ENCODE measurements at places on chromosomes 2 and 18.

- no peak for DNase-seq
These were observed at the start of gene SP9 for GRCh38 chr2:174334781-174335251. Gene SP9 (plus strand): TSS chr2:174334954. CDS start chr2:174335093, 139 bp downstream.

DNA sequence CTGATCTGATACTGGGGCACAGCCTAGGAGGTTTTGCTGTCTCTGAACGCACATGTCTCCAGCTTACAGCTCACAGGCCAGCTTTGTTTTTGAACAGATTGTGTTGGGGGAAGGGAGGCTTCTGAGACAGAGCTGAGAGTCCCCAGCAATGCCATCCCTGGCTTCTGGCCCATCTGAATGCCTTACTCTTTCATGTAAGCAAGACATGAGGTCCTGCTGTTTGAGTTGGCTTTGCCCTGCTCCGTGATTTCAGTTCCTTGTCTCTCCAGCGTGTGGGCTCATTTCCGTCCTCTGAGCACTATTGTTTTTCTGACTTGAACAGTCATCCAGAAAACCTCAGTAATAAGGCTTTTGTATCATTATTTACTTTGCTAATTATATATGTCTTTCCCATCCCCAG, 194.9 kb upstream of the TNP1 start:
- DNase-seq: peak; percentile 70

DNA sequence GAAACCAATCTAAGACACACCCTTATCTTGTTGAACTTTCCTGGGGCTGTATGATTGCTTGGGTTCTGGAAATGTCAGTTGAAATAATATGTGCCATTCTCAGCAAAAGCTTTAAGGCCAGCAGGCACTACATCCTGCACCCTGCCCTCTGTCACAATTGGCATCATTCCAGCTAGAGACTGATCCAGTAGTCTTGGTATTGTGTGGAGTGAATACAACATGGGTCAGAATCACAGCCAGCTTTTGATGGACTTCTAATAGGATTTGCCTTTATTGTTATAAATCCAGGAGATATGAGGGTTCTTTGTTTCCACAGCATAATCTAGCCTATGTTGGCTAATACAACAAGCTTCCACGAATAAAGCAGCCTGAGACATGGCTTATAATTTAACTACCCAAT, 617.0 kb upstream of the CDH2 start:
- no peak for DNase-seq

- no peak for DNase-seq
These were observed 21.9 kb upstream of the DNAJC10 start for GRCh38 chr2:182694189-182694588.

DNA sequence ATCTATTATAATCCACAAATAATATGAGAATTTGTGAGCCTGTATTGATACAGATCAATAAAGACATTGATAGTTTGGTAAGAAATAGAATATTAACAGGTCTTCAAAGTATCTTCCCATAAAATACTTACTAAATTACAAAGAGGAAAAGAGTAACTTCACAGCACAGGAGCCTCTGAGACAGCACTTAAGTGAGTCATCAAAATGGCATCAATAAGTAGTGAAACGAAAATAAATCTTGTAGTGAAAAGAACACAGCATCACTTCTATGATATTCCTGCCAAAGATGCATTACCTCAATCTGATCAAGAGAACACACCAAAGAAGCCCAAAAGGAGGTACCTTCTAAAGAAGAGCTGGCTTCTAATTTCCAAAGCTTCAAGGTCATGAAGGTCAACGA, 116.4 kb downstream of the CBLN2 start:
- no peak for DNase-seq

- DNase-seq: no peak
These were observed 142.9 kb upstream of the ZSWIM2 start for GRCh38 chr2:186991766-186992417.

DNA sequence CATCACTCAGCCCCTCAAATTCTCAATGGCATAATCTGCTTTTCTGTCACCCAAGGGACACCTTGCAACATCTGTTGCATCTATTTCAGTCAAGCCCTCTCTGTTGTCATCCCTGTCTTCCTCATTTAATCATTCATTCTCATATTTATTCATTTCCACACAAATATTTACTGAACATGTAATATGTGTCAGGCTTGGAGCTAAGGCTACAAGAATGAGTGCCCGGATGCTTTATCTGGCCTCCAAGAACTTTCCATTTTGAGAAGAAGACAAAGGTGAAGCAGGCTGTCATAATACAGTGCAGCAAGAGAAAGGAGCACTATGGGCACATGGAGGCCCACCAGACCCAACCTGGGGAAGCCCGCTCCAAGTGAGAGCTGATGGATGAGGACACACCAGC, 15.6 kb downstream of the IL18RAP start:
- no peak for DNase-seq

DNA sequence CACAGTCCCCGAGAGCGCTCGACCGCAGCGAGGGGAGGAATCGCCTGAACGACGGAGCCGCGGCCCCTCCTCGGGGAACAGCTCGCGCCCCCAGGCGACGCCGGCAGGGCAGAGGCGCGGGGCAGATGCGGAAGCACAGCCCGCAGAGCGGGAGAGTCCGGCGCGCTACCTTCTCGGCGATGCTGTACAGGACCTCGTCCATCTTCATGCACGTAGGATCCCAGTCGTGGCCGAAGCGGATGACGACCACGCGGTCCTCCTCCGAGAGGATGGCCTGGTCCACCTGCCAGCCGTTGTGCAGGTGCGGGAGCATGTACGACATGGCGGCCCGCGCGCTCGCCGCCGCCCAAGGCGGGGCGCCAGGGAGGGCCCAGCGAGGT, 302 bp downstream of the TXNL4A start:
- no peak for DNase-seq

DNA sequence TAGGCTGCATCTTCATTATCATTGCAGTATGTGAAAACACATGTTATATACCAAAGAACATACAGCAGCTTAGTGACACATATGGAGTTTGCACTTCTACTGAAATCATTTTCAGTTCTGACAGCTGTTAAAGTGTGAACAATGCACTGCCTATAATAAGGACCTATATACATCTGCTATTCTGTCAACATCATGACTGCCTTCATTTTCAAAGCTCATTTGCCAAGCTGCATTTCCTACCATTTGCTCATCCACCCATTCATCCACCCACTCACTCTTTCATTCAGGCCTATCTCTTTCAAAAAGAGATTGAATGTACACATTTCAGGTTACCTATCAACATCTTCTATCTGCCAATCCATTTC, 81.7 kb upstream of the STK17B start:
- no peak for DNase-seq

- DNase-seq: no peak
These were observed 45.8 kb downstream of the LDLRAD4 start for GRCh38 chr18:13264091-13265007.

DNA sequence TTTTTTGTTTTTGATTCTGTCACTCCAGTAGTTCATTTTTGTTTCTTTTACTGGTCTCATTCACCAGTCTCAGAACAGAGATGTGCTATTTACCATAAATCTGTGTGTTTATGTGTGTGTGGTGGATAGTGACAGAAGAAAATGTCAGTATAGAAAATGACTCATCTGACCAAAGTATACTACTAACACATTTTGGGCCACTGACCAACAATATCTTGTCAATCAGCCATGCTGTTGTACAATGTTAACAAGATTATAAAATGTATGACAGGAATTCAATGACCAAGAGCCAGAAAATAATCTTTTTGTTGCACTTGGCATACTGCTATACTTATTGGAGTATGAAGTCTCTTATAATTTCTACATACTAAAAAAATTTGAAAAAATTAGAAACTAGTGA, 1081.4 kb upstream of the NRXN1 start:
- DNase-seq: no peak

GRCh38 chr2:3114406-3115185, 263.0 kb downstream of the EIPR1 start:
- DNase-seq: no peak

- DNase-seq: no peak
These were observed 90.5 kb upstream of the CCDC150 start for GRCh38 chr2:196549052-196549451.

GRCh38 chr18:76985156-76985950, 147.2 kb downstream of the MBP start:
- DNase-seq: peak; percentile 55

DNA sequence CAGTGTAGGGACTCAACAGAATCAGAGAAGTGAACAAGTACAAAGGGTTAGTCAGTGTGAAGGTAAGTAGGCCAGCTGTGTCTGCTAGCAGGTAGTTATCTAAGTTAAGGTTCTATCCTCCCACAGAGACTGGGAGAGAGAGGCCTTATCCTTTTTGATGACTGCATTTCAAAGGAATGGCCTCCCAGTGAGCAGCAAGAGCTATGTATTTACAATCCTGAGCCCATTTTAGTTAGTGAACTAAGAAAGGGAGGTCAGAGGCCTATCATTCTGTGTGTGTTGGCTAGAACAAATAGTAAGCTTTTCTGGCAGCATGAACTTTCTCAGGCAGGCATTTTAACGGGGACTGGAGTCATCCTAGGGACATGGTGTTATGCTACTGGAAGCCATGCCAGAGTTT, 182.9 kb downstream of the VWC2L start:
- DNase-seq: no peak

- no peak for DNase-seq
These were observed 79.1 kb downstream of the PLCL1 start for GRCh38 chr2:197883354-197884032.

DNA sequence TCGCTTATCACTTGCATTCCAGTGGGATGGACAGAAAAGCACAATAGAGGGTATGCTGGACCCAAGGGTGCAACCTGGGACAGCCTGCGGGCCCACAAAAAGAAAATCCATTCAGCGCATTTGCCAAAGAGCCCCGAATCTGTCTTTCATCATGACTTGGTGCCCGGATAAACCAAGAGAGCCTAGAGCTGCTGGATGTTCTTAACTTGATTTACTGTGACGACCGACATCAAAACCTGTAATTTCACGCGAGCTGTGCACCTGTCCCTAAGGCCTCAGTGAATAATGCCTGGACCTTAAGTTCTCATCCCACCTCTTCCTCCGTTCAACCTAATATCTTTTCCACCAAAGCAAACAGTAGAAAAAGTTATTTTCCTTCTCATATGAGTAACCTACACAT, 115.5 kb upstream of the ACKR3 start:
- DNase-seq: no peak

GRCh38 chr18:13235981-13236380, 17.4 kb downstream of the LDLRAD4 start:
- DNase-seq: no peak

DNA sequence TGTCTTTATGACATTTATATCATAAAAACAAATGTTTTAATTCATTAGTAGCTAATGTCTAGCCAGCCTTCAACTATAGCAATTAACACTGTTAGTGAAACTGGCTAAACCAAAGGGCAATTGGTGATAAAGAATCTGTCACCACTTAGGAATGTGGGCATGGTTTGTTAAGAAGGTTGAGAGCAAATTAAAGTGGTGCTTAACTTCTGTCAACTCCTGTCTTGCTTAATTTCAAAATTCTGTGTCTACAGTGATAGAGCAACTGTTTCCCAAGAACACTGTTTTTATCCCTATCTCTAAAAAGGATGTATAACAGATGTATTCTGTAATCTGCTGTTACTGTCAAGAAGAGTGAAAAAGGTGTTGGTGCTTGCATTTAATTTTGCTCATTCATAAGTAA, 36.5 kb downstream of the CFAP36 start:
- no peak for DNase-seq

- no peak for DNase-seq
These were observed 144.8 kb upstream of the MAP3K20 start for GRCh38 chr2:172930871-172931255.

DNA sequence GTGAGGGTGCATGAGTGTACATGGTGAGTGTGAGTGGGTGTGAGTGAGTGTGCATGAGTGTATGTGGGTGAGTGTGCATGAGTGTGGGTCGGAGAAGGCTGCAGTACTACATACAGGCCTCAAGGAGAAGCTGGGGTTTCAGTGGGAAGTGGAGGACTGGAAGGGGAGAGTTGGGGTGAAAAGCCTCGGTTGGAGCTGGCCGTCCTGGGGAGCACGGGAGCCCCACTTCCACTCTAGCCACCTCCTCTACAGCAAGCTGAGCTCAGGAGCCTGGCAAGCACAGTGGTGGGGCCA, 68.7 kb upstream of the HPCAL1 start:
- no peak for DNase-seq

GRCh38 chr2:25473131-25473530, 131.4 kb upstream of the DNMT3A start:
- no peak for DNase-seq

DNA sequence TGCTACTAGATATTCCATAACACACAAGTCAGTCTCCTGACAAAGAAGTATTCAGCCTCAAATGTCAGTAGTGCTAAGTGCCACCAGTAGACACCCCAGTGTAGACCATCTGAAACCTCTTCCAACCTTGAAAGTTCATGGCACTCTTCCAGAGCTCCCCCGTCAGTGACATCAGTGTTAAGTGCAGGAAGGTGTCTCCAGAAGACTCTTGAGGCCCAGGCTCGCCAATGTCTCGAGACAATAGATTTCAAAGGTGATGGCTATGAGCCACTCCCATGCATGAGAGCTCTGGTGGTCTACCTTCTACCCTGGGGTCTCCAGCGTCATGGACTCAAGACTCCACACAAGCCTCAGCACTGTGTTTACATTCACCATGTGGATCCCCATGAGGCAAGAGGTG, 183.8 kb downstream of the SMAD2 start:
- no peak for DNase-seq

DNA sequence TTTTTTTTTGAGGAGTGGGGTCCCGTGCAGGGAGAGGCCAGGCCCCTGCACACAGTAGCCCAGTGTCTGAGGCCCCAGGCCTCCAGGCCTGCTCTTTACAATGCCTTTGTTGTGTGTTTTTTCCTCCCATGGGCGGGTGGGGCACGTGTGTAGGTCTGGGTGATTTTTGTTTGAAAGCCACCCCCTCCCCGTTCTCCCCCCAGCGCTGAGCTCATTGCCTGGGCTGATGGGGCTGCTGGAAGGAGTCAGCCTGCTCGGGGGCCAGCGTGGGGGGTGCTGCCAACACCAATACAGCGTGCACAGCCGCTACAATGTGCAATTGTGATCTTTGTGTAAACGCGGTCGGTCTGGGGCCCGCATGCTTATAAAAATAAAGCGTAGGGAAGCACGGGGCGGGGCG, 142.7 kb downstream of the DYSF start:
- no peak for DNase-seq

- no peak for DNase-seq
These were observed 32.3 kb downstream of the LYPD6B start for GRCh38 chr2:149070681-149071320.

GRCh38 chr2:100233061-100233460, 89.2 kb downstream of the LONRF2 start:
- DNase-seq: no peak

- no peak for DNase-seq
These were observed 47.5 kb upstream of the MAP3K20 start for GRCh38 chr2:173028141-173028540.

DNA sequence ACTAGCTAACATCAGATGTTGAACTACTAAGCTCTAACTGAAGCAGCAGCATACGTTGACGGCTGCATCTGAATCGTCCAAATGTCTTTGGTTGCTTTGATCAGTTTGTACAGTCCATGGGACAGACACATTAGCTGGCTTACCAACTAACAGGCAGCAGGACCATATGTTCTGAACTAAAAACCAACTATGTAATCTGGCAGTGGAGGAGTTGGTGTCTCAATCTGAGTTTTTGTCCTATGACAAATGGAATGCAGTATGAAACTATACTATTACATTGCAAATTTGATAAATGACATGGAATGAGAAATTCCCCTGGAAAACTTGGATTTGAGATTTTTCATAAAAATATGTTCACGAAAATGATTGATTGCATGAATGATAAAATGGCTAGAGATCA, 79.5 kb downstream of the EPHA4 start:
- DNase-seq: no peak

GRCh38 chr2:112794131-112794733, 9.9 kb upstream of the IL1A start:
- peak; percentile 41 for DNase-seq

All from ascending aorta (tissue), 2 donors.